ENCODE measurements at places on chromosomes 16 and 17.

GRCh38 chr16:12460064-12460392, 343.7 kb downstream of the CPPED1 start:
- no peak for DNase-seq

GRCh38 chr17:41507315-41507880, 2.0 kb upstream of the KRT13 start:
- no peak for DNase-seq

DNA sequence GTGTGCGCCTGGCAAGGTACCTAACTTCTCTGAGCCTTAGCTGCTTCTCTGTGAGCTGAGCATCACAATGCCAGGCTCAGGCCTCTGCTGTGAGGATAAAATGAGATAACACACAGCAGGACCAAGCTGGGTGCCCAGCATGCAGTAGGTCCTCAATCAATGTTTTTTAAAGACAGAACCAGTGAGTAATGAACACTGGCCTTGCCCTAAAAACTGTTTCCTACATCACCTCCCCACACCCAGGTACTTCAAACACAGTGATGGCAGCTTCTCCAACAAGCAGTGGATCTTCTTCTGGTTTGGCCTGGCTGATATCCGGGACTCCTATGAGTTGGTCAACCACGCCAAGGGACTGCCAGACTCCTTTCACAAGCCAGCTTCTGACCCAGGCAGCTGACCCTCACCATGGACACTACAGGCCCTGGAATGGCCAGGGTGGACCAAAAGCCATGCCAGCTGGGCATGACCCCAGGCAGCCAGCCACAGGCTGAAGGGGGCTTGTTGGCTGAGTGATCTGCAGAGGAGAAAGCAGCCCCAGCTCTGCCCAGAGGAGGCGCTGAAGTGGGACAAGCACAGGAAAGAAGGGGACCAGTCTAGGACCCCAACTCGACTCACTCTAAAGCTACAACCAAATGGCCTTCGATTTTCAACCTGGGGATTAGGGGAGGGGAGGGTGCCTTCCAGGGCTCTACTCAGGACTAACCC, 3.9 kb downstream of the NAGS start:
- no peak for DNase-seq

GRCh38 chr17:1058423-1059130, 61.6 kb downstream of the TIMM22 start:
- DNase-seq = peak; percentile 44

DNA sequence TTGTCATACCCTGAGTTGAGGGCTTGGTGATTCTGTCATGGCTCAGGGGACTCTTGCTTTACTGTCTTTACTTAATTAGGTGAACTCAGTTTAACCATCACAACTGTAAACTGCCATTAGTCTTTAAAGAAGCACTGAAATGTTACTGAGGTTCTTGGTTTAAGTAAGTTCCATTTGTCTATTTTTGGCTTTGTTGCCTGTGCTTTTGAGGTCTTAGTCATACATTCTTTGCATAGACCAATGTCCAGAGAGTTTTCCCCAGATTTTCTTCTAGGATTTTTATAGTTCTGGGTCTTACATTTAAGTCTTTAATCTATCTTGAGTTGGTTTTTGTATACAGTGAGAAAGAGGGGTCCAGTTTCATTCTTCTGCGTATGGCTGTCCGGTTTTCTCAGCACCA, 137.5 kb downstream of the SOCS1 start:
- peak; percentile 41 for DNase-seq

DNA sequence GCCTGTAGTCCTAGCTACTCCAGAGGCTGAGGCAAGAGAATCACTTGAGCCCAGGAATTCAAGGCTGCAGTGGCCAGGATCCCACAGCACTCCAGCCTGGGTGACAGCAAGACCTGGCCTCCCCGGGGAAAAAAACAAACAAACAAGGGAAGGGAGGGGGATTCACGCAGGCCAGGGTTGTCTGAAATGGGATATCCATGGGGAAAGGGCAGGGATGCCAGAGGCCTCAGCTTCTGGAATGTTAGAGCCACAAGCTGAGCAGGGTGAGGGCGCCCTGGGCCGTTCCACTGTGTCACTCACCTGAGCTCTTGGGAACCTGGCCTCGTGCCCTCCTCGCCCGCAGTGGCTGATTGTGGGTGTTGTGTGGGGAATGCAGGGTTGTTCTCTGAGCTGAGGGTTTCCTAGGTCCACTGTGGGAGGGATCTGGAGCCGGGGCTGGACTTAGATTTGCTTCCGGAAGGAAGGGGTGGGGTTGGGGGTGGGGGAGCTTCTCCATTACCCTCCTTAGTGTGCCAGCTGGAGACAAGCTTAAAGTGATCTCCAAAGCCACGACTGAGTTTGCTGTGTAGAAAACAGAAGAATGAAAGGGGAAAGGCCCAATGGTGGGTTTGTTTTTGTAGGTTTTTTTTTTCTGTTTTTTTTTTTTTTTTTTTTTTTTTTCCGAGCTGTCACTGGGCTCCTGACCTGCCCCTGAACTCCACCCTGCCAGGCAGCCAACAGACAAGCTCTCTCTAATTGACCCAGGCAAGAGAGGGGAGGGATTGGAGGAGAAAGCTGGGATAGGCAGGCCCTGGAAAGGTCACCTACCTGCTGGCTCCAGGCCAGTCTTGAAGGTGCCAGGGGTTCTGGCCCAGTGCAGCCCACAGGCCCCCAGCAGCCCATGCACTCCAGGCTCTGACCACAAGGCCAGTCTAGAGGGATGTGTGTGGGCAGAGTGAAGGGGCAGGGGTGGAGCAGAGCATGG, at the start of gene SULT1A1:
Gene SULT1A1, minus strand, starts transcription at position 414 of the 964 bp plus-strand sequence. CDS start 1,189 bp downstream, outside the sequence.
- no peak for DNase-seq

GRCh38 chr17:10018461-10018891, 113.4 kb upstream of the RCVRN start:
- DNase-seq = no peak

DNA sequence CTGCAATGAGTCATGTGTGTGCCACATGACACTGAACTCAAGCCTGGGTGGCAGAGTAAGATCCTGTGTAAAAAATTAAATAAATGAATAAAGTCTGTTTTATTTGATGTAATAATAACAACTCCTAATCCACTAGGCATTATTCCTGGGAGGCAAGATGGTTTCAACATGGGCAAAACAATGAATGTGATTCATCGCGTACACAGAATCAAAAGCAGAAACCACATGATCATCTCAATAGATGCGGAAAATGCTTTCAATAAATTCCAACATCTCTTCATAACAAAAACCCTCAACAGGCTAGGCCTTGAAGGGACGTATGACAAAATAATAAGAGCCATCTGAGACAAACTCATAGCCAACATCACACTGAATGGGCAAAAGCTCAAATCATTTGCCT, 195.4 kb downstream of the CDH11 start:
- no peak for DNase-seq

GRCh38 chr16:85507342-85507741, 105.8 kb upstream of the GSE1 start:
- DNase-seq = no peak

DNA sequence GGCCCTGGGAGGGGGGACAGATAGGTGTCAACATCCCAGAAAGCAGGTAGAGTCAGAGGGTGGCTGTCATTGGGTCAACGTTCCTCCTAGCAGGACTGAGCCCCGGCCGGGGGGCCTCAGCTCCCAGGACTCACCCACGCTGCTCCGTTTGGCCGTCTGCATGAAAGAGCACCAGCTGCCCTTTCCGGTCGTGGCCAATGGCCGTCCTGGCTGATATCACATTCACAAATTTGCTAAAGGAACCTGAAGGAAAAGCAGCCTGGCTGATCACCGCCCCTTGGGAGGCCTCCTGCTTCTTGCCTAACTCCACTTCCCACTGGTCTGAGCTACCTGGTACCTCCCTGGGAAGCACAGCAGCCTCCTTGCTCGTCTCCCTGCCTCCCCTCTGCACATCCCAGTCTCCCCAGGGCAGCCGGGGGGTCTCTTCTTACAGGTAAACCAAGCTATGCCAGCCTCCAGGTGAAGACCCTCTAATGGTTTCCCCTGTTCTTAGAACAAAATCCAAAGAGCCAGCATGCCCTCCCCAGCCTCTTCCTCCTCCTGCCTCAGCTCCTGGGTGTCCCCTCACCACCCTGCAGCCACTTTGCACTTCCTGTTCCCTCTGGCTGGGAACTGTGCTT, 3.4 kb downstream of the NAGPA start:
- DNase-seq = no peak
